T-helper 2 cell treated with Interferon-gamma antibody and Interleukin-4, amounts not matched to agents 100 ng/mL and 5 ng/mL, for 36 hours (primary cell): ENCODE measurements at places on chromosomes 3 and 15. TPM values are rescaled to one million over a fixed set of nuclear protein-coding genes. Genes with fewer than 3 reads are reported as not detected.

The POLQ gene
- total RNA-seq = 37.1 and 37.7 TPM in 2 replicates

The POMGNT2 gene
- total RNA-seq = 4.0 TPM in 2 replicates

The RTP4 gene
- 12.9 and 13.0 TPM in 2 replicates for total RNA-seq

The FANCD2 gene
- total RNA-seq = 56.6 and 61.9 TPM in 2 replicates
